ENCODE measurements at places on chromosomes 12 and 14.

DNA sequence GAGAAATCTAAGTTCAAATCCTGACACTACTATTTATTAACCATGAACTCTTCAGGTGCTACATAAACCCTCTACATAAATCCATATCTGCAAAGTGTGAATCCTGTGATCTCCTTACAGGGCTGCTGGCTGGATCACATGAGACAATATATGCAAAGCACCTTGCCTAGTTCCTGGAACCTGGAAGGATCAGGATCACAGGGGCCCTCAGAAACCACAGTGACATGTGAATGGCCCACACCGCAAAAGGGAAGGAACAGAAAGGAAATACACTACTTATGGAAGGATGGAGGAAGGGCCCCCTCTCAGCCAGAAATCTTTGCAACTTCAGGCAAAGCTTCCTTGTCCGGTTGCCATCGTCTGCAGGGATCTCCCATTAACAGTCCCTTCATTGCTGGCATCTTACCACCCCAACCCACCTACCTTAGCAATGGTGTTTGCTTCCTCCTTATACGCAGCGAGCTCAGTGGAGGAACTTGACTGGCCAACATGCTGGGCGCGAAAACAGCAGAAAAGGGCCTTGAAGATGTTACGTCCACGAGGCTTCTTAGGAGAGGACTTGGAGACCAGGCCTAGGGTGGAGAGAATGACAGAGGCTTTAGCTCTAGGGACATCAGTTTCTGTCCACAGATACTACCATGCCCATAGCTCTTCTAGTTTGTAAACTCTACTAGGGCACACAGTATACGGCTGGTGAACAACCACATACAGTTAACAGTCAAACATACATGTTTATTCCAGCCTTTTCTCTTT is 10.7 kb upstream of the AVIL start:
- DNase-seq = no peak

- DNase-seq = no peak
Observed at GRCh38 chr14:74592476-74593201, 19.4 kb downstream of the LTBP2 start.

DNA sequence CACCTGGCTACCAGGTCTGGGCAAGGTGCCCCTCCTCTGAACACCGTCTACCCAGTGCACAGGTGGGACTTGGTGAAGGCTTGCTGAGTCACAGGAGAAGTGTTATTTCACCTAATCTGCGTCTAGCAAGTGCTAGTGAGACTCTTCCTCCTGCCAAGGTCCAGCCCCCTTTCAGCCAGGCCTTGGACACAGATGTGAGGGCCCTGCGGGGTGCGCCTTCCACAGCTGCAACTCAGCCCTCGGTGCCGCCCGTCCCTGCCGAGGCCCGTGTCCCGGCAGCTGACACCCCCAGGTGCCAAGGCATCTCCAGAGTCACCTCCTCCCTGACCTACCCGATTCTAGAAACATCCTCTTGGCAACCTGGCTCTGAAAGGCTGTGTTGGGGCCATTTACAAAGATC is 55.1 kb downstream of the PRIMA1 start:
- DNase-seq = no peak

- peak; percentile 23 for DNase-seq
Observed at GRCh38 chr12:126069549-126070165, 1004.4 kb downstream of the AACS start.

GRCh38 chr14:92954933-92955332 is 32.0 kb downstream of the CHGA start:
- DNase-seq = no peak

- DNase-seq = no peak
Observed at GRCh38 chr14:93759719-93760307, 28.5 kb downstream of the PRIMA1 start.
